CD4-positive, alpha-beta T cell treated with Interleukin-10 for 1 hour (primary cell): ENCODE measurements at places on chromosomes 3 and 15.

- peak; percentile 30 for DNase-seq
Observed at GRCh38 chr3:63349583-63350573, 71.8 kb downstream of the SYNPR start.

GRCh38 chr15:65377105-65377975 is 462 bp downstream of the IGDCC3 start:
- DNase-seq, result no peak

DNA sequence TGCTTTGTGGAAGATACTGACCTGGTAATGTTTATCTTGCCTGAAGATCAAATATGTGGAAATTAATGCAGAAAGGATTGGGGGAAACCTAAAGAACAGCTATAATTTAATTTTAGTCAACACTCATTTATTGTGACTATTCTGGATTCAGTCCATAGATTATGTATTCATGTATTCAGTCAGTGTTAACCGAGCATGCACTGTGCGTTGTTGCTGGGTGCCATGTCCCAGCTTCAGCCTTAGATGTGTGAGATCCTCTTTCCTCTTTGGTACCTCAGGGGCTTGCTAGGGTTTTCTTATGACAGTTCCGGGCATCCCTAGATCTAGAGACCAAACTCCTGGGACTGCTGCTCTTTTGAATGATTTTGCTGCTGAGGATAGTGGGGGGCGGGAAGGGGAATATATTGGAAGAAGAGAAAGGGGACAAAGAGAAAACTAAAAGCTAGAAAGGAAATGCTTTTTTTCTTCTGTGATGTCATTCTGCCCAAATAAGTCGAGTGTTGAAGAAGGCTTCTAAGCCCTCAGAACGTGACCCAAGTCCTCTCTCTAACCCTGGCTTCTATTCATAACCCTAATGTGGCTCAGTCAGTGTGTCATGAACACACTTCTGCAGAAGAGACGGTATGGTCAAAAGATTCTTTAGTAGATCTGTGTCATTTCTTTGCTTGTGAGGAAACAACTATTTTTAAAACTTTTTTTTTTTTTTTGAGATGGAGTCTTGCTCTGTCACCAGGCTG is 33.5 kb downstream of the STARD9 start:
- DNase-seq, result no peak

DNA sequence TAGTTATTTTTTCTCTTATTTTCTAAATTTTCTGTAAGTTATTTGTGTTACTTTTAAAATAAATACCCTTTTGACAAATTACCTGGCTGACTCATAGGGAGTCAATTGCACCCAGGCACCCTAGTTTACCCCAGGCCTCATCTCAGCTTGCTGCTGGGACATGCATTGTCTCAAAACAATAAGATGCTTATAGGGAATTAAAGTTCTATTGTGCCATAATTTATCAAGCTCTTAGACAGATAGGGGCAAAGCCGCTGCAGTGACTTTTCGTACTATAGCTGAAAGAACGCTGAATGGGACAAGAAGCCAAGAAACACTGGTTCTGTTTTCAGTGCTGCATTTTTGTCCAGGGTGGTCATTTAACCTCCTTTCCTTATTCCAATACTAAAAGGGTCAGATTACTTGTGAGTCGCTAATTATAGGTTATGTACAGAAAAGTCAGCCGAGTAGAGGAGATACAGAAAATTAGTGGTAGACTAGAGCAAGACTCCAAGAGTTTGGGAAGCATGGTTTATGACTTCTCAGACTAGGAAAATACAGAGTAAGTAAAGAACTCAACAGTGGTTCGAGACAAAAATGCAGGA is 50.3 kb downstream of the EXD1 start:
- no peak for DNase-seq

GRCh38 chr15:70433586-70434324 is 329.6 kb downstream of the UACA start:
- DNase-seq, result no peak

DNA sequence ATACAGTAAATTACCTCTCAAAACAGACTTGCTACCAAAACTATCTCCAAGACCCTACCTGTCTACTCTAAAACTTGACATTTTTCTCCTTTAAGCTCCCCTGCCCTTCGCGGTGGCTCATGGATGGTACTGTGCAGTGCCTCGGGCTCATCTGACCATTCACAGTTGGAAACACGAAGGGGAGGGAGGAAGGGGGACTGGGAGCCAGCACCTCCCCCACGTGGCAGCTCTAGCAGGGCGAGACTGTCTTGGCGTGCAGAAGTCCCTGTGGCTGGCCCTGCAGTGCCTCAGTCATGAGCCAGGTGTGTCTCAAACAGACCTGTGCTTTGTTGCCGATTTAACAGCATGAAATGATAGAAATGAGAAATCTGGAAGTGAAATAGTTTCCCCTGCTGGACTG is 372.0 kb downstream of the GABRG3 start:
- DNase-seq, result no peak

DNA sequence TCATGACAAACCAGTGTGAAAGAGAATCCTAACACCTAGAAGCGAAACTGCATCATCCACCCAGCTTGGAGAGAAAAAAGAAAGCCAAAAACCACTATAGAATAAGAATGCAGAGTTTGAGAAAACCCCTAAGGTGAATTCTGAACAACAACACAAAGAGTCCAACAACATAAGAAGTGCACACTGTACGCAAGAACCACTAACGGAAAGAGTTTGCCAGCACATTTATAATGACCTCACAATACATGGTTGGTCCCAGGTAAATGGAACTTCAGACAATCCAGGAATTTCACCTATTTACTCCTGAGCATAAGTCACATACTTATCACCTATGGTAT is 128.3 kb upstream of the BHLHE40 start:
- peak; percentile 74 for DNase-seq

GRCh38 chr3:24168977-24169376 is 223.9 kb downstream of the NR1D2 start:
- DNase-seq, result no peak

- DNase-seq, result no peak
Observed at GRCh38 chr15:27550635-27551034, 548.5 kb downstream of the OCA2 start.

GRCh38 chr3:104805508-104805907 is 561.2 kb upstream of the ALCAM start:
- DNase-seq, result no peak
